ENCODE measurements at places on chromosomes 16 and 17.

DNA sequence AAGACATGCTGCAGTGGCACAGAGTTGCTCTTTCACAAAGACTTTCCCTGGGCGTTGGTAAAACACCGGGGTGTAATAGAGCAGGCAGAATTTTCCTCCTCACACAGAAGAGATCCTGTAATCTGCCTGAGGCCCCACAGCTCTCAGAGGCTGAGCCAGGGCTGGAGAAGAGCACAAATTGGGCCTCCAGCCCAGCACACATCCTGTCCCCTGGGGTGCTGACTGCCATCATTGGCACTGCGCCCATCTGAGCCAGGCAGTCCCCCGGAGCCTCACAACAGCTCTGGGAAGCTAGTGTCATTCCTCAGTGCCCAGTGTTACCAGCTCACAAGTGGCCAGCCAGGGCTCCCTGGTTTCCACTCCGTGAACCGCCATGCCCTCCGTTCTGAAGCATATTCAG, 119.4 kb downstream of the SOCS1 start:
- DNase-seq: no peak

- no peak for DNase-seq
Observed at GRCh38 chr17:6704470-6705052, 8.6 kb downstream of the SLC13A5 start.

DNA sequence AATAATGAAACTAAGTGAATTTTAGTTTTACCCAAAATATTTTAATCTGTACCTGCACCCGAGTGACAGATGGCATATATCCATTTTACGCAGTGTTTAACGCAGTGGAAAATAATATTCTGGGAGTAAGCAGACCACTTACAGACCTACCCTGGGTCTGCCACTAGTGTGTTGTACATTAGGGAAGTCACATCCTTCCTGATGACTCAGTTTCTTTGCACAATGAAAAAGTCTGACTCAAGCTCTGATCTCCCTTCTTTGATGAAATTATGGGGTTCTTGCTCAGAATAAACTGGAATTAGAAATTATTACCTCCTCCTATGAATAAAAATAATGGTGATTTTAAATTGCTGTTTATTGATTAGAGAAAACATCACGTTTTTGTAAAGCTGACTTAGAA, 123.2 kb upstream of the AXIN2 start:
- DNase-seq: no peak

DNA sequence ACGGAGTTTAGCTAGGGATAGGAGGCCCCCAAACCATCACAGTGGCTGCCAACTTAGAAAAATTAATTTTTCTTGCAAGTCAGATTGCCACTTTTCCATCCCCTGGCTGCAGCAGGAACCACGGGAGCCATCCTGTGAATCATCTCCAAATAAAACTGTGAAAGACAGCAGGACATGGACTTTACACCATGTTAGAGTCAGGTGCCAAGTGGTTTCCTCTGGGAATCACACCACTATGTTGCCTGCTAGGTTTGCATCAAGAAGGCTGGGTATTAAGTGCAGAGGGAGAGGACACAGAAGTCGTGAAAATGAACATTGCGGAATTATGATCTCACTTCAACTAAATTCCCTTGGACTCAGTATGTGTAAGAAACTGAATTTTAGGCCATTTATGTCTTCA, 471.3 kb upstream of the GOT2 start:
- no peak for DNase-seq

GRCh38 chr17:80220736-80221215, 549 bp downstream of the SLC26A11 start:
- no peak for DNase-seq

DNA sequence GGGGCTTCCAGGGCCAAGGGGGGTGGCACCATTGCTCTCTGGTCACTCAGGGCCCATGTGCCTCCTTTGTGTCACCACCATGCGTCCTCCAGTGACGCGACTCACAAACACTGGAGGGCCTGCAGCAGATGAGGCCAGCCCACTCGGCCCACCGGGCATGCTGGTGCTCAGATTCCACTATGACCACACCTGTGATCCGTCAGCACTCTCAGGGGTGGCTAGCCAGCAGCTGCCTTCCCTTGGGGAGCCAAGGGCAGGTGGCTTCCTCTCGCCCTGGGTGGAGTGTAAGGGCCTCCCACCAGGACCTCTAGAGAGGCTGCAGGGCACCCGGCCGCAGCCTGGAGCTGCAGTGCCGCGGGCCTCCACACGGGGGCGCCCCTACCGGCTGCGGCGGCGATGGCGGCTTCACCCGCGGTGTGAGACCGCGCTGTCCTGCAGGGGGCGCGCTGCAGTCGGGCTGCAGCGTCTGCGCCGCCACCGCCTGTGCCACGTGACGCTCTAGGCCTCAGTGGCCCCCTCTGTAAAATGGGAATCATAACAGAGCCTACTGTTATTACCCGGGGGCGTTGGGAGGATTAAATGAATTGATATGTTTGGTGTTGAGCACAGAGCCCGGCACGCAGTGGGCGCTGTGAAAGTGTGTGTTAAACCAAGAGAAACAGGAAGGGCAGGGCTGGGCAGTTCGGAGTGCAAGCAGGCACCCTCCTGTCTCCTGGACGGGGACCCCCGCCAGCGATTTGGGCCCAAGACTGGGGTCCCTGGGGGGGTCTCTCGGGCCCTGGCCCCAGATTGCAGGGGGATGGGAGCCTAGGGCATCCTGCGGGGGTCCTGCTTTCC, 192.4 kb upstream of the GSE1 start:
- DNase-seq: peak; percentile 70

DNA sequence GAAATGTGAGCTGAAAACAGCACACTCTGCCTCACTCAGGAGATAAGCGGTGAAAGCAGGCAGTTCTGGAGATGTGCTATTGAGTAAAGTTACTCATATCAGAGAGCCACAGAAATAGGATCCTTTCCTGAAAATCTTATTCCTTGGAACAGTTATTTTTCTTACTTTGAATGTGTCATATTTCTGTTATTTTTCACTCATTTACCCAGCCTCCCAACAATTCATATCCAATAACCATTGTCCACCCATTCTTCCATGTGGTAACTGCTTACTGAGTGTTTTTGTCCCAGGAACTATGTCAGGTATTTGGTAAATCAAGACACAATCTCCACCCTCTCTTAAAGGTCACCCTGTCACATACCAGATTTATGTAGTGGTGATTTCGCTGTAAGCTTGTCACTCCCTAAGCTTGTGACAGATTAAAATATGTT, 144.9 kb downstream of the PARN start:
- DNase-seq: no peak

GRCh38 chr17:18224053-18224386, 1.4 kb upstream of the LLGL1 start:
- DNase-seq: no peak

DNA sequence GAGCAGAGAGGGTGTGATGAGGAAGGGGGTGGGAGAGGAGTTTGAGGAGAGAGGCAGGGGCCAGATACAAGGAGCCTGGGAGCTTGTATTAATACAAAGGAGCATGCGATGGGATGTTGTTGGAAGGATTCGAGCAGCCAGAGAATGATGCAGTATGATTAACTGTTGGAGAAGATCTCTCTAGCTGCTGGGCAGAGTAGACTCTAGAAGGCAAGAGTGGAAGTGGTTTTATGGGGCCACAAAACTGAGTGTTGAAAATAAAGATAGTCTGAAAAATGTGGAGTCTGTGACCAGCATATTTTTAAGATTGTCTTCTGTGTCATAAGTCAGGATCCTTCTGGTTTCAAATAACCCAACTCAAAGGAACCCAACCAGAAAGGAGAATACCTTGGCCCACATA, 98.3 kb downstream of the MSI2 start:
- DNase-seq: no peak

DNA sequence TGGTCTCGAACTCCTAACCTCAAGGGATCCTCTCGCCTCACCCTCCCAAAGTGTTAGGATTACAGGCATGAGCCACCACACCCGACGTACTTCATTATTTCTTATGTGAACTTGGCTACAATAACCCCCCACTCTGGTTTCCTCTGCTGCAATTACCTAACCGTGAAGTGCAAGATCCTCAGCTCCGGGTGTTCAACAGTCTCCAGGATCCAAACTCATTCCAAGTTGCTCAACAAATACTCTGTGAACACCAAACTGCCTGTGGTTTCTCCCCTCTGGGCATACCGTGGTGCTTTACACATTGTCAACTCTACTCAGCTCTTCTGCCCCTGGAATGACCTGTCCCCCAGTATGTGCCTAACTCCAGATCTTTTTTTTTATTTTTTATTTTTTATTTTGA, 6.8 kb upstream of the SULT1A1 start:
- no peak for DNase-seq

- no peak for DNase-seq
Observed at GRCh38 chr17:50203604-50204345, 2.3 kb upstream of the COL1A1 start.

DNA sequence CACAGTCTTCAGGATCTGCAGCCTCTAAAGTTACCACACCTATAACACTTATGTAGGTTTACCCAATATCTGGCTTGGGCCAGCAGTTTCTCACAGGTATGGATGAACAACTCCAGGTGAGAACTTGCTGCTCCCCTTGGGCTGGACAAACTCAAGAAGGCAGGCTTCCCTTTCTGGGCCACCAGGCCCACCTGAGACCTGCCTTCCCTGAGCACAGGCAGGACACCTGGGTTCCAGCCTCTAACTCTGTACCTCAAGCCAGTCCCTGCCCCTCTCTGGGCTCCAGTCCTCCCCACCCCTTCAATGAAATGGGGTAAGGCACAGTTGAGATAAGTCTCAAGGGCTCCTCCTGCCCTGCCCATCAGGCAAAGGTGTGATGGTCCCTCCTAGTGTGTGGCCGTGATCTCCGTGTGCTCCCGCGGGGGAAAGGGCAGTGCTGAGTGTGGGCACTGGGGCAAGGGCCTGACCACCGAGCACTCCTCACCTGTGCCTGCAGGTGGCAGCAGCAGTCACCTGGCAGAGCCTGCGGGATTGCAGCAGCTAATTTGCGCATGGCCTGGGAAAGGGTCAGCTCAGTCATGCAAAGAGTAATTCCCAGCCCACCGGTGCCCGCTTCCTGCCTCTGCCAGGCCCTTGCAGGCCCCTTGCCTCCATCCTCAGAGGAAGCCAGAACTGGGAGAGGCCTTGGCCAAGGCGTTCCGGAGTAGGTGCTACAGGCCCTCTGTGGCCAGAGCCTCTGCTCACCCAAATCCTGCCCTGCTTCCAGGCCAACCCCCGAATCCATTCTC, 28.2 kb upstream of the ADGRG1 start:
- no peak for DNase-seq

- DNase-seq: no peak
Observed at GRCh38 chr17:49130891-49131290, 1.7 kb upstream of the B4GALNT2 start.

DNA sequence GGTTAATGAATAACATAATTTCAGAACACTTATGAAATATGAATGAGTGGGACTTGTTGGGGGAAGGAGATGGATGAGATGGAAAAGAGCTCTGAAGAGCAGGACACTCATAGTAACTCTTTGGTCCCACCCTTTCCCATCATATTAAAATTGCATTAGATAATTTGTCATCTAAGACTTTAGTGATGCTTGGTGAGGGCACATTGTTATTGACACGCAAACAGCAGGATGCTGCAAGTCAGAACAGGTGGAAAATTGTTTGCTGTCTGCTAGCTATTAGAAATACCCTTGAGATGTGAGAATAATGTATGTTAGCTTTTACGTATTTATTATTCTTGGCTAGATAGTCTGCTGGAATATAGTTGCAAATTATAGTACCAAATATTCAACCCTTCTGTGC, 75.7 kb downstream of the TANC2 start:
- no peak for DNase-seq

GRCh38 chr17:41678907-41679739, 9.6 kb upstream of the EIF1 start:
- peak; percentile 32 for DNase-seq

DNA sequence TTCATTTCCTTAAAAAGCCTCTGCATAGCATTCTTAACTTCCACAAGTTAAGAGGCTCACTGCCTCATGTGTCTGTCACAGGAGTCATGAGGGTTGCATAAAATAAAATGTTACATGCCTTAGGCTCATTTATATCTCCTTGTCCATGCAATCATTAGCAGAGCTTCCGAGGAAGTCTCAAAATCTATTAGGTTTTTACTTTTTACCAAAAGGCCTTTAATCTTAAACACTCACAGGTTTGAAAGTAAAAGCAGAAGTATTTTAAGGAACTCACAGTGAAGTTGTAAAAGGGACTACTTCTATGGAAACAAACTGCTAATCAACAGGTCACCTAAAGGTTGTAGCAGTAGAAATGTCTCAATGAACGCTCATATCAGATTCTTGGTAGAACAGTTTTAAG, 5.2 kb upstream of the ATP6V0A1 start:
- no peak for DNase-seq

GRCh38 chr17:42796066-42796758, 2.3 kb downstream of the COA3 start:
- no peak for DNase-seq

DNA sequence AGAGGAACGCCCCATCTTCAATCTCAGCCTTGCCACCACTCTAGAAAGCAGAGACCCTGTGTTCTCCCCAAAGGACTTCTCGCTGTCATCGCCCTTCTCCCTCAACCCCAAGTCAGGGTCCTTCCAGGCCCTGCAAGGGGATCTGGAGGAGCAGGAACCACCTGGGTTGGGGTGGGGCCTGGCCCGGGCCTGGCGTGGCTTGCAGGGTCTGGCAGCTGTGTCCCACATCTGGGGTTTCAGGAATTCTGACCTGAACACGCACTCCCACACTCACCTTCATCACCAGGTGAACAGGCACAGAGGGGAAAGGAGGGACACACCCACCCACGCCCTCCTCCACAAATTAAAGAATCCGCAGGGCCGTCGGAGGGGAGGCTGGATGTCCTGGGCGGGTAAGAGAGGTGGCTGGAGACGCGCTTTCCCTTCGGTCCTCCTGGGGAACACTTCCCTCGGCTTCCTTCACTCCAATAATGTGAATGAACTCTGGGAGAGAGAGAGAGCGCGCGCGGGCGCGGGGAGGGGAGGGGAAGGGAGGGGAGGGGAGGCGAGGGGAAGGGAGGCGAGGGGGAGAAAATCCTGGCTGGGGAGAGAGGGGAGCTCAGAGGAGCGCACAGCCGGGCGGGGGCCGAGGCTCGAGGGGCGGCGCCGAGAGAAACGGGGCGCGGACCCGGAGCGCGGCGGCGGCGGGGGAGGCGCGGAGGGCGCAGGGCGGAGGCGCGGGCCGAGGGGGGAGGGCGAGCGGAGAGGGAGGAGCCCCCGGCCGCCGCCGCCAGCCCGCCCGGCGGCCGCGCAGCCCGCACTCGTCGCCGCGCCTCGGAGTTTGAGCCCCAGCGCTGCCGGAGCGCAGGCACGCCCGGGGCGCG, at the start of gene CACNG4:
CACNG4 (plus strand) TSS at position 799 of the 863 bp plus-strand sequence. CDS start 205 bp downstream, outside the sequence.
- DNase-seq: no peak

DNA sequence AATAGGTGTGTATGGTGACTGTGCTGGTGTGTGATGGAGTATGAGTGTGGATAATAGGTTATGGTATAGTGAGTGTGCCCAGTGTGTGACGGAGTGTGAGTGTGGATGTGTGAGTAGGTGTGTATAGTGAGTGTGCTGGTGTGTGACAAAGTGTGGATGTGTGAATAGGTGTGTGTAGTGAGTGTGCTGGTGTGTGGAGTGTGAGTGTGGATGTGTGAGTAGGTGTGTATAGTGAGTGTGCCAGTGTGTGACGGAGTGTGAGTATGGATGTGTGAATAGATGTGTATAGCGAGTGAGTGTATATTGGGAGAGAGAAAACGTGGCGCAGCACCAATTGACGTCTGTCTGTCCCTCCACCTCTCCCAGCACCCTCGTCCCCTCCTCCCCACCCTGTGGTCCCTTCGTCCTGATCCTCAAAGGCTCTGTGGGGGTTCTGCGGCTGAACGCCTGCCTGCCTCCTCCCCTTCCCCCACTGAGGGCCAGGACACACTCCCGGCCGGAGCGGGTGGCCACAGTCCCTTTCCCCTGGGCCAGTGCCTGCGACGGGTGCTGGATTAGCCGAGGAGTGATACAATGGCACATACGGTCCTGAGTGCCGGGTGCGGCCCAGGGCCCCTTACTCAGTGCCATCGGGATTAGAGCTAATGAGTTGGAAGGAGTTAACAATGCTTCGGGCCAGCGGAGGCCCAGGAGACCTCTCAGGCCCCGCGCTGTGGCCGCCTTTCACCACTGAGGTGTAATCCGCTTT, 160.0 kb downstream of the MRM1 start:
- no peak for DNase-seq

All from activated T-helper 1 cell treated with anti-CD3 and anti-CD28 coated beads, Interleukin-2, amount 50 U/mL, for 16 hours (primary cell).